Umbilical cord (tissue), 2 donors: ENCODE measurements at places on chromosomes 3 and 15. TPM values are rescaled to one million over a fixed set of nuclear protein-coding genes. Genes with fewer than 3 reads are reported as not detected.

NR2E3 gene
- not detected for total RNA-seq

GRCh38 chr15:82570721-82571508, 30.7 kb upstream of the RPS17 start:
- DNase-seq = no peak

GRCh38 chr3:157542711-157543500, 39.7 kb upstream of the VEPH1 start:
- peak; percentile 66 for DNase-seq

PRICKLE2 gene
- 56.1 TPM for total RNA-seq

- DNase-seq = no peak
Measured at GRCh38 chr15:79474252-79474651, 42.1 kb downstream of the MINAR1 start.

GRCh38 chr3:24387000-24387399, 107.7 kb downstream of the THRB start:
- no peak for DNase-seq
